Activated CD4-positive, alpha-beta T cell treated with anti-CD3 and anti-CD28 coated beads, Interleukin-2, amount 50 U/mL, for 24 hours (primary cell): ENCODE measurements at places on chromosomes 3 and 15.

DNA sequence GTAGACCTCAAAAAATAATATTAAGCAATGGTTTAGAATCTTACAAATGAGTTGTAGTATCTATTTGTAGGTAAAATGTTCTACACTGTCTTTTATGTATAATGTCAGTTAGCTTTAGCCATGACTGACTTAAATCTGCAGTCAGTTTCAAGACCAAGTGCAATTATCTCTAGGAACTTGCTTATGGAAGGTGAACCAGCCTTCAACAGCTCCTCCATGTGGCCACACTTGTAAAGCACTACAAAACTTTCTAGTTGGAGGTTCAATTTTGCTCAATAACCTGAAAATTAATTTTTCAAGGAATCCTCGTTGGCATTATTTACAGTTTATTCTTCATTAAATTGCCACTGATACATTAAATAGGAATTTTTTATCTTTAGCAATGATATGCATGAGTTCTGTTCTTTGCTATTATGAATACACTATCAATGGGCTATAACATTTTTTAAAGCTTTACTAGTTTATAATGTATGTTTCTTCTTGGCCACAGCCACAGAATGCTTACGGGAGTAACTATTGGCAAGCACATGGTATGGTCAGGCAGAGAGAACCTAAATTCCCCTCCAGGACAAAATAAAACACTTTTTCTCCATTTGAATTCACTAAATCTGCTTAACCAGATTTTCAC lies 315.3 kb upstream of the UBE2E2 start:
- no peak for DNase-seq

- DNase-seq = no peak
These were observed 26.3 kb downstream of the TLNRD1 start for GRCh38 chr15:81026836-81027599.

DNA sequence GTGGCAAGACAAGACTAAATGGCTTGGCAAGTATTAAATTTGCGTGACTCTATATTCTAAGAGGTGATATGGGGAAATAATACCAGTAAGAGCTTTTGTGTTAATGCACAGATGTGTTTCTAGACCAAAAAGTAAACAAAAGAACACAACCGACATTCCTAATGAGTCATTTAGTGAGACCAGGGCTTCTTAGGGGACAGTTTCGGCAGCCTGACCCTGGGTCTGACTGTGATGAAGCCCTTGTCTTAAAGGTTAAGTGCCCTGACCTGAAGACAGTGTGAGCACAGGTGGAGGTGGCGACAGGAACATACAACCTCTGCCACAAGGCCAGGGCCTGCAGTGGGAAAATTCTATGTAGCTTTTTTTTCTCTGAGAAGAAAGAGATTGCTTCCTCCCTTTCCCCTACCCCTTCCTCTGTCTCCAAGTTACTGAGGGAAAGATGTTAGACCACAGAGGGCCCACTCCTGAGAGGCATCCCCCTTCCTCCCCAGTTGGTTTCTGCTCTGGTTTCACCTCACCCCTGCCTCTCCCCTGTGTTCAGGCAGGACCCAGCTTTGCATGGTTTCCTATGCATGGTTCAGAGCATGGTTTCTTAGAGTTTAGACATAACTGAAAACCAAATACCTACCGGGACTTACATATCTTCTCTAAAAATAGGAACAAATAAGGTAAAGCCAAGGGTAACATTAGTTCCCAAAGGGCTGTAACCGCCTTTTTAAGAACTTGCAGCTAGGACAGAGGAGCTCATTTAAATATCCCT lies 24.8 kb upstream of the CMTM7 start:
- no peak for DNase-seq

DNA sequence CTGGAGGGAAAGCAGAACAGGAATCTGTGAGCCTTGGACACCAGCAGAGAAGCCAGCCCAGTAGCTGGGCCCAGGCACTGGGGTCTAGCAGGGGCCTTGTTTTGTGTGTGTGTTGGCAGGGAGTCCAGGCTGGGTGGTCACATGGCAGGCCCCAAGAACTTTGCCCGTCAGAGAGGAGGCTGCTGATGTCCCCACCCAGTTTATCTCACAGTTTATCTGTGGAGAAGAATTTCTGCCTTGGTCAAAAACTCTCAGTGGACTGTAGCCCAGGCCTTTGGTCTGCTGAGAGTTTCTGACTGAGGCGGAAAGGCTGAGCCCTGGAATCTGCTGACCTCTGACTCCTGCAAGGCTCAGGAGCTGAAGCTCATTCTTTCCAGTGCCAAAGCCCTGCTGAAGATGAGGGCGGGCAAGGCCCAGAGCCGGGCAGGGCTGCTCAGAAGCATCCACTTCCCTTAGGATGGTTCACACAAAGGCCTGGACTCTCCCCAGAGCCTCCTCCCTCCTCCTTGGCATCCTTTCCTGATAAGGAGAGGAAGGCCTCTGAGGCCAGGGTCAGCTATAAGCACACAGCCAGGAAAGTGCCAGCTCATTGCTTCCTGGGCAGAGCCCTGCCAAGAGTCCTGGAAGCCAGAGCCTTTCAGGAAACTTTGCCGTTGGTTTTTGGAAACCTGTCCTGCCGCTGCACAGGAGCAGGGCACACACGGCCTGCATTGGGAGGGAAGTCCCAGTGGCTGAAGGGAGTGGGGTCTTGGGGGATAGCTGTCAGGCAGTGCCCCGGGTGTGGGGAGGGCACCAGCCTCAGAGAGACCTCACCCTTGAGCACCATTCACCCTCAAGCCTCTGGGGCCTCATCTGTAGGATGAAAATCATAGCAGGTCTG lies 37.2 kb upstream of the SLCO2A1 start:
- DNase-seq = no peak

DNA sequence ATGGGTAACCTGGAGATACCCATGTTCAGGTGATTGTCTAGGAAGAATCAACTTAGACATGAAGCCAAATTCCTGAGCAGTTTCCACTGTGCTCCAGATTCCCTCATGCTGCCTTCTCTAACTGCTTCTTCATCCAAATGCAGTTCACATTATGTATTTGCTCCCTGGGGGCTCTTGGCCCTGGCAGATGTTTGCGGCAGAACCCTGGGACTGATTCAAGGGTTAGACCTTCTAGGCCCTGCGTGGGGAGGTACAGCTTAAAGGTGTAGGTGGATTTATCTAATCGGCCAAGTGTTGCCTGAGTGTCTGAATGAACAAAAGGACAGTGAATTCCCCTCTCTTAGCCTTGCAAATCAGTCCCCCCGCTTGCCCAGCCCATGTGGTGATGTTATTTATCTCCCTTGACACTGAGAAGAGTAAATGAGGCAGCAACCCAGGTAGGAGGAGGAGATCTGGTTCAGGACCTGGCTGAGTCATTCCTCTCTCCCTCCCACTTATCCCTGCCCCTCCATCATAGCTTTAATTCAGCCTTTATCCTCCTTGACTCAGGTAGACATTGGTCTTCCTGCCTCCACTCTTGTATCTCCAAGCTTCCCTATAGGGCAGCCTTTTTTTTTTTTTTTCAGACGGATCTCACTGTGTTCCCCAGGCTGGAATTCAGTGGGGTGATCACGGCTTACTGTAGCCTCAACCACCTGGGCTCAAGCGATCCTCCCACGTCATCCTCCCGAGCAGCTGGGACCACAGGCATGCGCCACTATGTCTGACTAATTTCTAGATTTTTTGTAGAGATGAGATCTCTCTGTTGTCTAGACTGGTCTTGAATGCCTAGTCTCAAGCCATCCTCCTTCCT lies 54.8 kb downstream of the MAGEF1 start:
- no peak for DNase-seq

DNA sequence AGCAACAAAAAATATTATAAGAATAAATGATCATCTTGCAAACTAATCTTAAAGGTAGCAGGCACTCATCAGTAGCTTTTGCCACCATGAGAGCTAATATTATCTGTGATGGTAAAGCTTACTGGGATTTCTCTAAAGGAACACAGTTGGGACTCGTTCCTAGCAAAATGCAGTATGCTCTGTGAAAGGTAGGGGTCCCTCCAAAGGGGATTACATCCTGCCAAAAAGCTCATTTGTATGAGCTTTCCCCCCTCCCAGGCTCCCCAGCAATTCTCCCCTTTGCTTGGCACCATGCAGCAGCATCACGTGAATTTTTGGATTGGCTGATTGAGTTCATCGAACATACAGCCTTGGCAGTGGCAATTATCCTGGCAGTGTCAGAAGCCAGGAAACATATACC lies 361.0 kb upstream of the PLSCR5 start:
- DNase-seq = no peak

DNA sequence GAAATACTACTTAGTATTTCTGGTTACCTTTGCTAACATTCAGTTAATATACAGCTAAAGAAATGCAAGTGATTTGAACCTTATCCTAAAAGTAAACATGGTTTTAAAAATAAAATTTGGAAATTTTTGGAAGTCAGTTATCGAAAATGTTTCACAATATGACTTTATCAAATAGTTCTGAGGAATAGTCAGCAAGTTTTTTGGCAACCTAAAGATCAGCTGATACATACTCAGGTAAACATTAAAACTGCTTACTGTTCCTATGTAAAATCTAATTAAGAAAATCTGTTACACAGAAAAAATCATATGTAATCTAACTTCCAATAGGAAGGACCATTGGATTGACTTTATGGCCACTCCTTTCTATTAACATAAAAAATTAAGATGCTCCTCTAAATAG lies 24.1 kb downstream of the IFT80 start:
- no peak for DNase-seq
